ENCODE measurements at places on chromosomes 4 and X. TPM values are rescaled to one million over a fixed set of nuclear protein-coding genes. Genes with fewer than 3 reads are reported as not detected.

The TMEM164 gene
- 49.7 TPM for total RNA-seq

The PITX2 gene
- total RNA-seq = not detected

The SPANXN4 gene
- total RNA-seq = not detected

The RRH gene
- total RNA-seq = not detected

The LRCH2 gene
- 2.6 TPM for total RNA-seq

The NEIL3 gene
- 0.32 TPM for total RNA-seq

The NPY2R gene
- total RNA-seq = not detected

The NCAPG gene
- total RNA-seq = 0.26 TPM

The CXorf49 gene
- not detected for total RNA-seq

The GLRA2 gene
- not detected for total RNA-seq

The SLC10A4 gene
- total RNA-seq = not detected

The FAM133A gene
- total RNA-seq = not detected

Measured in mesenteric fat pad (tissue), 1 donor.